ENCODE measurements at places on chromosomes 1 and 21. TPM values are rescaled to one million over a fixed set of nuclear protein-coding genes. Genes with fewer than 3 reads are reported as not detected.
A peak's percentile ranks its signal among the peaks of the same experiment; 100 is the strongest.

WDR3 gene
- total RNA-seq = 28.3 TPM

LEFTY1 gene
- not detected for total RNA-seq

LIN28A gene
- 5.7 TPM for total RNA-seq

C1orf53 gene
- 9.4 TPM for total RNA-seq

GRCh38 chr1:153578490-153578889 lies 12.8 kb upstream of the S100A2 start:
- DNase-seq = peak; percentile 48

DNA sequence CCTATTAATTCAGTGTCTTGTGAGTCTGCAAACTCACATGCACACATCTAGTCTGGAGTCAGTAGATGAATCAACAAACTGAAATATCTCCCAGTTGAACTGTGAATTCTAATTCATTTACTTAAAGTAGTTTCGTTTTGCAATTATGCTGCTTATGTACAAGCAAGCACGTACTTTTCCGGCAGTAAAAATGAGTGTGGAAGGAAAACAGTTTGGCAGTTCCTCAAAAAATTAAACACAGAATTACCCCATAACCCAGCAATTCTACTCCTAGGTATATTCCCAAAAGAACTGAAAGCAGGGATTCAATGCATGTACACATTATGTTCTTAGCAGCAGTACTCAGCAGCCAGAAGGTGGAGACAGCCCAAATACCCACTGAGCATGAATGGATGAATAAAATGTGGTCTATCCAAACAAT lies 49.3 kb downstream of the GNB1 start:
- DNase-seq = no peak

DNA sequence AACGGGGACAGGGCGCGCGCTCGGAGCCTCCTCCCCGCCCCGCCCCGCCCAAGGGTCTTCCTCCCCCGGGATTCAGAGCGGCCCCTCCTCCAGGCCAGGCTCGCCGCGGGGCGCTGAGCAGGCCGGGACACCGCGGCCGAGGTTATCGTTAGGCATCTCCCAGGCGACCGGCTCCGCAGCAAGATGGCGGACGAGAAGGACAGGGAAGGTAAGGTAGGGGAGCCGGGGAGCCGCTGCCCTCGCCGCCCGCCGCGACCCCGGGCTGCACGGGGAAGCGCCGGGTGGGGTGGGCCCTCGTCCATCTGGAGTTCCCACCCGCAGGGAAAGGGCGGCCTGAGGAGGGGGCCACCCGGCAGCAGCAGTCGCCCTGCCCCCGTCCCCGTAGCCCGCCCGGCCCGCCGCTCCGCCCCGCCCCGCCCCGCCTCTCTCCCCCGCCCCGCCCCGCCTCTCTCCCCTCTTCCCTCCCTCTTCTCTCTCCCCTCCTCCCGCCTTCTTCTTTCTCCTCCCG lies 105.9 kb upstream of the HNRNPU start:
- DNase-seq = peak; percentile 92

DNA sequence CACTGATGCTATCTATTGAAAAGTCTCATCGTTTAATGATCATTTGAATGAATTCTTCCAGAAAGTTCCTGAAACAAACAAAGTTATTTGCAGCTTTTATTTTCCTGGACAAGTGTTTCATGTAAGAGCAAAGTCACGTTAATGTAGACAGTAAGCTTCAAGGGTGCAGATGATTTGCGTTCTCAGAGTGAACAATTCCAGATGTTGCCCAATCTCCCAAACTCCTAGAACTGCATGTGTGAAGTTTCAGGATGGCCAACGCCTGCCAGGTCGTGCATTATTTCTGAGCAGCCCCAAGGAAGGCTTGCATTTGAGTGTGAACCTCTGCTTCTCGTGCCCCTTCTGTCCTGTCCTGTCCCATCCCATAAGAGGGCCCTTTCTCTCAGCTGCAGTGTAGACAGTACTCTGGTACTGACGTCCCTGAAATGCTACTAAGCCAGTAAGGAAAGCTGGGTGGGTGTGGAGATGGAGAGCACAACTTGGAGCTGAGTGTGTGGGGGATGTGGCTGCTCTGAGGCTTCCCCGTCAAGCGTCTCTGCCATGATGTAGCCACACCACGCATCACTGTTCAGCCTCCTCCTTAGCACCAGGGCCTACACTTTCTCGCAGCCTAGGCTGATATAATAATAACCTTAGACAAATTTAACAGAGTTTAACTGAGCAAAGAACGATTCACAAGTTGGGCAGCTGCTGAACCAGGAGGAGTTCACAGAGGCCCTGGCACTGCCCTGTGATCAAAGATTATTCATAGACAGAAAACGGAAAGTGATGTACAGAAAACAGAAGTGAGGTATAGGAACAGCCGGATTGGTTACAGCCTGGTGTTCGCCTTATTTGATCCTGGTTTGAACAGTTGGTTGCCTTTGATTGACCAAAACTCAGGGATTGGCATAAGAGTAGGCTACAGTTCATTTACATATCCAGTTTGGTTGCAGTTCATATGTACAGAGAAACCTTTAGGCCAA lies 50.4 kb downstream of the RHOU start:
- no peak for DNase-seq

DNA sequence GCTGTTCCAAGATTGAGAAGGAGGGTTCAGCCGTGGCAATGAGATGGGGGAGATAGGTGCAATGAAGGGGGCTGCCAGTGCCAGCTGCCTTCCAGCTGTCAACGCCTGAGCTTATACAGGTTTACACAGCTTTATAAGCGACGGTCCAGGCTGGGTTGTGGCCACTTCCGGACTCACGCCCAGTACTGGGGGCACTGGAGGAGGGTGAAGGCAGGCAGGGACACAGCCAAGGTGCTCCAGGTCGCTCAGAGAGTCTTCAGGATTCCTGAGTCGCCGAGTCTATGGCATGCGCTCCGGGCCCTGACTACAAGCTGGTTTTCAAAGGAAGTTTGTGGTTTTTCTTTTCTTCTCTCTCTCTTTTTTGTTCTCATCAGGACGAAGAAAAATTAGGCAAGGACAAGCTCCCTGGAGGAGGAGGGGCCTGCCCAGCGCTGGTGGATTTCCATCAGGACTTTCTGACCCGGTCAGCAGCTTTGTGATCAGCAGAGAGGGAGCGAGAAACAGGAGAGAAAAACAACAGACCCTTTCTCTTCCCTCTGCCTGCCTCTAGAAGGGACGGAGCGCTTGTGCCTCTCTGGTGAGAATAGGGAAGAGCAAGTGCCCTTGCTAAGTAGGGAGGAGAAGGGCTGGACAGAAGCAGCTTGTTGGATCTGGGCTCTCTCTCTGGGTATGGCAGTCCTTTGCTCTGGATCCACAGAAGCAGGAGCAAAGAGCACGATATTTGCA lies at the start of gene MINDY1:
Gene MINDY1 (minus strand): TSS at position 576 of the 726 bp plus-strand sequence. CDS start 4,285 bp downstream, outside the sequence.
- peak; percentile 85 for DNase-seq

DNA sequence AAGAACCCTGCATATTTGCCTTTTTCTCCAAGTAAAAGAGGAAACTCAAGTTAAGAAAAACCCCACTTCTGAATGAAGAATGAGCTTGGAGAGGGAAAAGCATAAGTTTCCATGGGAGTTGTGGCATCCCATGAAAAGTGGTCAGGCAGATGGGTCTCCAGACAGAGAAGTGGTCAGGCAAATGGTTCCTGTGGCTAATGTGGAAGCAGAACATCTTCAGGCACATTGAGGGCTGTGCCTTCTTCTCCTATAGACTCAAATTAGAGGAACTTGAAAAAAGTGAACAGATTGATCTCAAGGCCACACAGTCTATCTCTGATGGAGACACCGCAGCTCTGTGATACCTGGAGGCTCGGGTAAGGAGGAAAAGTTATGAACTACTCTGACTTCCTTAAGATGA lies 55.7 kb upstream of the KIRREL1 start:
- no peak for DNase-seq

DNA sequence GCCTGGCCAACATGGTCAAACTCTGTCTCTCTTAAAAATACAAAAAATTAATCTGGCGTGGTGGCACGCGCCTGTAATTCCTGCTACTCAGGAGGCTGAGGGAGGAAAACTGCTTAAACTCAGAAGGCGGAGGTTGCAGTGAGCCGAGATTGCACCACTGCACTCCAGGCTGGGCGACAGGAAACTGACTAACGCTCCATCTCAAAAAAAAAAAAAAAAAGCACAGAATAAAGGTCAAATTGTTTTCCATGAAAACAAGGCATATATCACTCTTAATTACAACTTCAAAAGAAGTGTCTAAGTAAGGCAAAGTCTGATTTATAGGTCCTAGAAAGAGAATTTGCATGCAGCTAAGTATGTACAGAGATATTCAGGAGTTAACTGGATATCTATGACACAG lies 25.6 kb downstream of the EYA3 start:
- no peak for DNase-seq

DNA sequence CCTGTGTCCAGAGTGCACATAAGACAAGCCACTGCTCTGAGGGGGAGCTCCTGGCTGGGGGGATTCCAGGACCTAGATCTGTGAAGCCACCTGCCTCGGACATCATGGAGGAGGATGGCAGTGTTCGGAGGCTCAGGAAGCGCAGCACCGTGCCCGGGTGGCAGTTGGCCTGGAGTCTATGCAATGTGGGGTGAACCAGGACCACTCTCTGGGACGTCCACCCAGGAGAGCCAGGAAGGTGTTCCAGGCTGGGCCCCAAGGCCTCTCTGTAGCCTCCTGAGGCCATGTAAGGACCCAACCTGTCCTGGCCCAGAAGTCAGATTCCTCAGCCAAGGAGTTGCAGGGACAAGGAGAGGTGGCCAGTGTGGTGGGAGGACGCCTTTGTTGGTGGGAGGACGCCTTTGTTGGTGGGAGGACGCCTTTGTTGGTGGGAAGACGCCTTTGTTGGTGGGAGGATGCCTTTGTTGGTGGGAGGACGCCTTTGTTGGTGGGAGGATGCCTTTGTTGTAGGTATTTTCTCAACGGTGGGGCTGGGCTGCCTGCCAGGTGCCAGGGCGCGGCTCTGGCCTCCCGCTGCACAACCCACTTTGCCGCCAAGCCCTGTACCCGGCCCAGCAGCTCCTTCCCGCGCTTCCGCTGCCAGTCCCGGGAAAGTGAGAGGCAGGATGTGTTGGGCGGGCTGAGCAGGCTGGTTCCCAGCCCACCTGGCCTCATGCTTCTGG lies 30.6 kb upstream of the BMP8B start:
- DNase-seq = no peak

- DNase-seq = no peak
These were observed 760 bp upstream of the SF3B4 start for GRCh38 chr1:149928401-149928724.

DNA sequence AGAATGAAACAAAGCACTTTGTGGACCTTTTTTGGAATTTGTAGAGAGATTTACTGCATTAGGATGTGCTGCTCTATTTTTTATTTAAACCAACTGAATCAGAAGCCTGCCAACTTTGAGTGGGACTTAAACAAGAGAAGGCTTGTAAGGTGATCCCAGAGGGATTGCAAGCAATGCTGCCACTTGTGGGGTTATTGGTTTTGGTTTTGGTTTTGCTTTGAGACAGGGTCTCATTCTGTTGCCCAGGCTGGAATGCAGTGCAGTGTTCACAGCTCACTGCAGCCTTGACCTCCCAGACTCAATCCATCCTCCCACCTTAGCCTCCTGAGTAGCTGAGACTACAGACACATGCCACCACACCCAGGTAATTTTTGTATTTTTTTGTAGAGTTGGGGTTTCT lies 32.2 kb upstream of the GNG5 start:
- DNase-seq = no peak

- peak; percentile 56 for DNase-seq
These were observed 48.8 kb downstream of the LAMC2 start for GRCh38 chr1:183234660-183235476.
